ENCODE measurements at places on chromosomes 4 and X.

DNA sequence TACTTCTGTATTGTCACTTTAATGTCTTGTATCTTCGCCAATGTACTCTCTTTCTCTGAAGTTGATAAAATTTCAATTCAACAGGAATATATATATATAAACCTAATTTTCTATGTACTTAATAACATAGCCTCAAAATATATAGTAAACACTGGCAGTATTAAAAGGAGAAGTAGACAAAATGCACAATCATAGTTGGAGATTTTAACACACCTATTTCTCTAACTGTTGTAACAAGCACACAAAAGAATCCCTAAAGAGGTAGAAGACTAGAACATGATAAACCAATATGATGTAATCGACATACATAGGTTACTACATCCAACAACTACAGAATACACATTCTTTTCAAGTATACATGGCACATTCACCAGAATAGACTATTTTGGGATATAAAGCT is 65.5 kb downstream of the ZNF81 start:
- no peak for DNase-seq

DNA sequence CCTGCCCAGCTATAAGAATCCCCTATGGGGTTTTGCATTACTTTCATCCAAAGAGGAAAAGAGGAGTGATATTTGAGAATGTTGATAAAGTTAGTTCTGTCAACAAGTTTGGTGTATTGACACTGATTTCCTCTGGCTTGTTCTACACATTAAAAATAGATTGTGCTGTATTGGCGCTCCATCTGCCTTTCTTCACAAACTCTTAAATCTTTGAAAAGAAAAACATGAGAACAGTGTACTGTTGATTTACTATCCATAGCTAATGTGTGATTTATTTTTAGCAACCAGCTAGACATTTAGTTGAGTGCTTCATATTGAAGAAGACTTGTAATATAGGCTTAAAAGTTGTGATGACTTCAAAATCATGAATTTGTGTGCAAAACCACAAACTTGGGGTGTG is 261.2 kb upstream of the ANKRD50 start:
- no peak for DNase-seq

GRCh38 chrX:129641941-129642340 is 12.8 kb downstream of the APLN start:
- no peak for DNase-seq

- DNase-seq = no peak
These were observed 26.1 kb upstream of the EPHA5 start for GRCh38 chr4:65696436-65696835.

DNA sequence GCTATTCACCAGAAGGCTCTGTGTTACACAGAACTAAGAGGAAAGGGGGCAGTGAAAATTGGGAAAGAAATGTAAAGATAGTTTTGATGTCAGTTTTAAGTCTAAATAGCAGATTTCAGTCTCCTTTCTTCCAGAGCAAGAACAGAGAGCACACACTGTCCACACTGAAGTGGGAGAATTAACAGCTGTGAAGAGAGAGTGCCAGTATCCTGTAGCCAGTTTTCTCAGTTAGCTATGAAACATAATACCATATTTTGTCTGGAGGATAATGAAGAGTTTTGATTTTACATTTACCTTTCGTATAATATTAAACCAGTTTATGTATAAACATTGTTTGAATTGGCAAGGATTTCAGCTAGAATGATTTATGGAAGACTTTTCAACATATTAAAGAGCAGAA is 35.1 kb downstream of the FBXO8 start:
- DNase-seq = no peak

- peak; percentile 51 for DNase-seq
These were observed 512 bp upstream of the TMEM131L start for GRCh38 chr4:153465615-153466080.

DNA sequence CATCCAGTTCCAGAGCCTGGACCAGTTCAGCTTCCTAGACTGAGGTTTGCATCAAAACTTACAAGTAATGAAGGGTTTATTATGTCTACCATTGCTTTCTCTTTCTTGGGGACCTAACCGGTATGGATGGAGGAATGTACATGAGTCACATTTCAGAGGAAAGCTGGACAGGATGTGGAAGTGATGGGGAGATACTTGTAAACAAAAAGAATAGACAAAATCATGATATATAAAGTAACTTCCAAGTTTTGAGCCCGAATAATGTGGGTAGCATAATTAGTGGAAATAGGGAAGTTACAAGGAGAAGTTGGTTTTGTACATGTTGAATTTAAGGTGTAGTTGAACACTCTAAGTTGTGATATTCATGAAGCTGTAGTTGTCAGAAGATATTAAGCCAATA is 15.0 kb downstream of the FNIP2 start:
- no peak for DNase-seq

GRCh38 chrX:9205599-9206223 is 171.8 kb upstream of the FAM9B start:
- DNase-seq = no peak

- DNase-seq = no peak
These were observed 506.7 kb downstream of the PCDH18 start for GRCh38 chr4:137025484-137026059.

DNA sequence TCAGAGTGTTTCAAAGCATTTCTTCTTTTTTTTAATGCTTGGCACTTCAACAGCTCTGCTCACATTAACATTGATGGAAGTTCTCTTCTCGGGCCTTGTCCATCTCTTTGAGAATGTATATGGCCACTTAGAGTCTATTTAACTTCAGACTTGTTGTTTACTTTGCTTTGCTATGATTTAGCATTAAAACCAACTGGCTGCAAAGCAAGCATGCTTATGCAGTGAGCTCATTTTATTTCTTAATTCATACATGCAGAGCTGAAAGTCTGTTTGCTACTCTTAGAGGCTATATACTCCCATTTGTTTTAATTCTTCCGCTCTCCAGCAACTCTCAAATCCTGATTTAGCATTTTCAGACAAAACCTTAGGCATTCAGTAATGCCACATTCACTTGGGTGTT is 107.6 kb upstream of the PACRGL start:
- no peak for DNase-seq

GRCh38 chr4:26073886-26074560 is 160.0 kb downstream of the SMIM20 start:
- DNase-seq = no peak

DNA sequence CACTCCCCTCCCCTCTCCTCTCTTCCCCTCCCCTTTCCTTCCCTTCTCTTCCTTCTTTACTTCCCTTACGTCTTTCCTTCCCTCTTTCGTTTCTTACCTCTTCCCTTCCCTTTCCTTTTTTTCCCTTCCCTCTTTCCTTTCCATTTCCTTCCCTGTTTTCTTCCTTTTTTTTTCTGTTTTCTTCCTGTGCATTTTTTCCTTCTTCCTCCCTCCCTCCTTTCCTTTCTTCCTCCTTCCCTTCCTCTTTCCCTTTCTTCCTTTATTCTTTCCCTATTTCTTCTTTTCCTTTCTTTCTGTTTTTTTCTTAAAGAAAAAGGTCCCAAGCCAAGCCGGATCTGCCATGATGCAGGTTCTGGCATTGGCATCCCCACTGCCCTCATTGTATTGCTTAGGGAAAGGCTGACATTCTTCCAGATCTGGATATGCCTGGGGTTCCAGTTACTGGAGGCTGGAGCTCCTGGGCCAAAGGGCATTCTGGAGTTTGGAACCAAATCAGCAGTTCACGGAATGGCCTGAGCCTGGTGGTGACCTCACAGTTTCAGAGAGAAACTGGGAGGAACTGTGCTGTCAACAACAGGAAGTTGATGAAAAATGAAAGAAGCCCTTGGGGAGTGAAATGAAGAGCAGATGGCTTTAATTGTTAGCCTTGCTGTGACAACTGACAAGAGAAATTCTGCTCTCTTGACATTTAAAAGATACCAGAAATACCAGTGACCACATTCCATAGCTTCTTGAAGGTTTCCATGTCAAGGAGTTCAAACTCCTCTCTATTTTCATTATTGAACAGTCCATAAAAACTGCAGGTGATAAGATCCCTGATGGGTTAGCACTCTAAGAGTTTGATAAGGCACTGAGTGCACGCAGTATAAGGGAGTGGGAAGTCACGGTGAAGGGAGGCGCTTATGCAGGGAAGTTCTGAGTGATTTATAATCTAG is 622.1 kb downstream of the SPRY1 start:
- DNase-seq = peak; percentile 27

- DNase-seq = no peak
These were observed 12.6 kb upstream of the GABRE start for GRCh38 chrX:151987108-151987507.

DNA sequence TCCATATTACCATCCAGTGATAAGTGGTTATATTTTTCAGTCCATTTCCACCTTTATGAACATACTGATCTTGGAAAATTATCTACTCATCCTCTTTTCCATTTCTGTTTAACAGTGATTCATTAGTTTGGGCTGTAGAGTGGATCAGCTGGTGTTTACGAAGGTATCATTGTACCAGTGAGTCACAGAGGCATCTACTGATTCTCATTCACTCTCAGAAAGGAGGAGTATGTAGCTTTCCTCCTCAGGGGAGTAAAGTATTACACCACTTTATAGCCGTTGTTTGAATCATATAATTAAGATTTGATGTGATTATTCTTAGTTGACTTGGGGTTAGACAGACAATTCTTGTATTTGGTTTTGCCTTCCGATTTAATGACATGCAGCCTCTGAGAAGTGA is 74.7 kb downstream of the GALNT7 start:
- no peak for DNase-seq

- DNase-seq = peak; percentile 64
These were observed at the start of gene SORCS2 for GRCh38 chr4:7192252-7193029. TSS of gene SORCS2 (plus strand) at chr4:7192538.

DNA sequence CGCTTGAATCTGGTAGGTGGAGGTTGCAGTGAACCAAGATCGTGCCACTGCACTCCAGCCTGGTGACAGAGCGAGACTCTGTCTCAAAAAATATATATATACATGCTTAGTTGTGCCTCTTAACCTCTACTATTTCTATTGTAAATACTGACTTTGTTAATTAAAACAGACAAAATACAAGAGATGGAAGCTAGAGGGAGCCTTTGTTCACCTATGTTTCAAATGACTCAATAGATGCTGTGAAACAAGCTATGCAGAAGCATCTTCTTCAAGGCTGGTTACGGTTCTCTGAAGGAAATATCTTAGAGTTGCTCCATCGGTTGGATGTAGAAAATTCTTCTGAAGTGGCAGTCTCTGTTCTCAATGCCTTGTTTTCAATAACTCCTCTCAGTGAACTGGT is 6.2 kb downstream of the NCAPG start:
- peak; percentile 60 for DNase-seq

- DNase-seq = no peak
These were observed 4.1 kb upstream of the S100P start for GRCh38 chr4:6689506-6689960.

GRCh38 chr4:82885410-82885809 is 5.5 kb downstream of the SEC31A start:
- DNase-seq = no peak

GRCh38 chr4:152193059-152193458 is 342.8 kb downstream of the FBXW7 start:
- DNase-seq = no peak

- DNase-seq = no peak
These were observed 550.0 kb downstream of the EPHA5 start for GRCh38 chr4:65120287-65120686.

DNA sequence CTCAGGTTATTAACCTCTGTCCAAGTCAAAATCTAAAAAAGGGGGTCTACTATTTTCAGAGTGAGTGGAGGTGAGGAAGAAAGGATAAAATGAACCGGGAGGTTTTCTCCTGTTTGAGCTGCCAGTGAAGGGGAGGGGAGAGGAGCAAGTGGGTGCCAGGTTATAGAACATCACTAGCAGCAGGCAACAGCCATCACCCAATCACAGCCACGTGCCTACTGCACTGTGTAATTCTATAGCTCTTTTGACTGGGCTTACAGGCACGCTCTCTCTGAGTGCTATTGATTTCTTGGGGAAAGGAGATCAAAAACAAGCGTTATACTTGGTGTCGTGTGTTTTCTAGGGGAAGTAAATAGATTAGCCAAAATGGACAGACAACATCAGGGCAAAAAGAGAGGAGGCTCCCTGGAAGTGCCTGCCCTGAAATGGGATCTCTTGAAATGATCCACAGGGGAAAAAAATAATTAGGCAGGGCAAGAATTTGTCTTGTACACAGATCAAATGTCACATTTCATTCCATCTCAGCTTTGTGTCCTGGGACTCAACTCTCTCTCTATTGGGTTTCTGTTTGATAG is 300.5 kb upstream of the LCORL start:
- no peak for DNase-seq

DNA sequence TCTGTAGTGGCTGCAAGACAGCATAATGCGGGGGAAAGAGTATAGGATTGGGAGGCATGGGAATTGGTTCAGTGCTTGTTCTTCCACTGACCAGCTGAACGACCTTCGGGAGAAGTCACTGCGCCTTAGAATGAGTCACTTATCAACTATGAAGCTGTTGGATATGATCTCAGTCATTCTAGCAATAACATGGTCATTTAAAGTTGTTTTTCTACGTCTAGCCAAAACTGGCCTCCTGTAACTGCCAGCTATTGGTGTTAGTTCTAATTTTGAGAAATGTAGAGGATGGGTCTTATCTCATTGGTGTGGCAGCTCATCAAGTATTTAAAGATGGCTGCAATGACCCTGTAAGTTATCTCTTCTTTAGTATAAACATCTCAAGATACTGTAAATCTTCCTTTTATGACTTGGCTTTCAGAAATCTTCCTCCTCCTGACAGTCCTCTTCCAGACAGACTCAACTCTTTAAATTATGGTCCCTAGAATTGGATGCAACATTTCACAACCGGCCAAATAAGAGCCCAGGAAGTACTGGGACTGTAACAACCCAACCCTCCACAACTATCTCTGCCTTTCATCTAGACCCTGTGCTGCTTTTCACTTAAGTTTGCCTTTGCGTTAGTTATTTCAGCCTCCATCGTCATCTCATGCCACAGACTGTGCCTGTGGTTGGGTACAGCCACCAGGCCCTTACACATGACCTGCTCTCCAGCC is 243.3 kb downstream of the CBR4 start:
- DNase-seq = no peak

GRCh38 chr4:123505095-123506010 is 108.8 kb downstream of the SPRY1 start:
- DNase-seq = peak; percentile 58

DNA sequence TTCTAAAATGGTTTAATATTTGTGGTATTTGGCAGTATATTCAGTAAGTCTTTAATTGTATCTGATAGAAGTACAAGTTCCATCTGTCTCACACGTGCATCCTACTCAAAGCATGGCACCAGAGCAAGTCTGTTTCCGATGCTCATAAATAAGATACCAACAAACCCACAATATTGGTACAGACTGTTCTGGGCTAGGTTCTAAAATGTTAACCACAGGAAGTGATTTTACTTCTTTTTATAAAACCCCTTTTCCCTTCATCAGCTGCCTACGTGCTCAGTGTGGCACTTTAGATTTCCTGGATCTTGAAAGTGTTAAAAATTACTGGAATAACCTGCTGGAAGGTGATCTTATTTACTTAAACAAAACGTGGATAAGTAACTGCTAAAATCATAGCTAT is 165.1 kb downstream of the CFAP299 start:
- no peak for DNase-seq

GRCh38 chrX:68599256-68600152 is 48.0 kb upstream of the STARD8 start:
- no peak for DNase-seq

- DNase-seq = no peak
These were observed 866.5 kb upstream of the INTU start for GRCh38 chr4:126766241-126766640.

All from globus pallidus (tissue), 1 donor.